ENCODE measurements at places on chromosomes 7 and 10.

DNA sequence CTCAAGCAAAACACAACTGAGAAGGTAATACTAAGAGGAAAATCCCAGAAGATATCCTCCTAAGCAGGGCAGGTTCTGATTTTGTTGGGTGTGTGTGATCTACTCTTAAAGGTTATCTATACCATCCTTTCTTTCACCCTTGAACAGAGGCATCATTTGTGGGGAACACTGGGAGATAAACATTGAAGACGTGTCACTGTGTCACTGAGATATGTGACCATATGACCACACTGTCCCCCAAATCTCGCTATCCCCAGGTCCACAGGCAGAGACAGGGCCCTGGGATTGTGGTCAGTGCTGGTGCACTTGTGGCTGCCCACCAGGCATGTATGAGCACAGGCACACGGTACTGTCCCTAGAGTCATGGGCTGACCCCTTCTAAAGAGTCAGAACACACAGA, 30.0 kb downstream of the TECTB start:
- no peak for DNase-seq

DNA sequence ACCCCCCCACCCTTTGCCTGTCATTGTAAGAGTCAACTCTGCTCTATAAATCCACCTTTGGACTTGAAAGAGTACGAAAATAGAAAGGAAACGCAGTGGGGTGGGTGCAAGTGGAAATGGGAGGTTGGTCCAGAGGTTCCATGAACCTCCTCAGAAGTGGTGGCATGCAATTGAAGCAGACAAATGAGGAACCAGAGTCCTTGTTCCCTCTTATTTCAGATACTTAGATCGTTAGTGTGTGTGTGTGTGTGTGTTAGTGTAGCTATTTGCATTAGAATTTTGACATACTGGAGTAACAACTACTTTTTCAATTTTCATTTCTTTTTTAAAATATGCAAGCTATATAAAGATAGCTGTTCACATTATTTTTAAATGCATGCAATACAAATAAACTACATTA, 18.1 kb upstream of the TFAM start:
- DNase-seq: no peak

GRCh38 chr10:84539216-84539615, 210.8 kb downstream of the CCSER2 start:
- DNase-seq: no peak

GRCh38 chr7:130831817-130832481, 97.9 kb upstream of the KLF14 start:
- no peak for DNase-seq

- no peak for DNase-seq
These were observed 3.9 kb upstream of the POU6F2 start for GRCh38 chr7:38973760-38974159.

DNA sequence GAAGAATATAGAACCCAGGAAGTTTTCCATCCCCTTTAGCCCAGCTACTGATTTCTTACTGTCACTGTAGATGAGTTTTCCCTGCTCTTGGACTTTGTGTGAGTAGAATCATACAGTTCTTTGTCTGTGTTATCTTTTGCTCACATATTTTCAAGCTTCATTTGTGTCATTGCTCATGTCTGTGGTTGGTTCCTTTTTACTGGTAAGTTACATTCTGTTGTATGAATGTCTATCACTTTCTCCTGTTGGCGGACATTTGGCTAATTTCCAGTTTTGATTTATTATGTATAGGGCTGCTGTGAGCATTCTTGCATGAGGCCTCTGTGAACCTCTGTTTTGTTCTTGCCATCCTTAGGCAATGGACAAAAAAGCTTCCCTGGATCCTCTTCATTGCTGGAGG, 5.3 kb downstream of the GLRX3 start:
- DNase-seq: no peak
